Cerebellar nuclear complex (tissue), 1 donor: ENCODE measurements at places on chromosomes 3 and 15.

DNA sequence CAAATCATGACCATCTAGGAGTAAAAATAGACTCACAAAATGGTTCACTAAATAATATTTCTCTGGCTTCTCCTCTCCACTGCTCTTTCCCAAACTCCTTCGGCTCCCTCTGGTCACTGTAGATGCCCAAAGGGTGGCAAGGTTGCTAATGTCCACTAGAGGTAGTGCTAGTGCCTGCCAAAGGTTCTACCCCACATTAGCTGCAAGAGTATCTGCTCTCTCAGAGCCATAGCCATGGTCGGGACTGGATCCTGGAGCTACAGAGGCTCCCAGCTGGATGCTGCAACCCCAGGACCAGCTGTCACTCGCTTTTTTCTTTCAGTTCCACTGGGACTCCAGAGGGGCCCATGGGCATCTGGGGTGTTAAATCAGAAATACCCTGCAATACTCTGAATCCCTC is 8.5 kb downstream of the HTR3D start:
- no peak for DNase-seq

DNA sequence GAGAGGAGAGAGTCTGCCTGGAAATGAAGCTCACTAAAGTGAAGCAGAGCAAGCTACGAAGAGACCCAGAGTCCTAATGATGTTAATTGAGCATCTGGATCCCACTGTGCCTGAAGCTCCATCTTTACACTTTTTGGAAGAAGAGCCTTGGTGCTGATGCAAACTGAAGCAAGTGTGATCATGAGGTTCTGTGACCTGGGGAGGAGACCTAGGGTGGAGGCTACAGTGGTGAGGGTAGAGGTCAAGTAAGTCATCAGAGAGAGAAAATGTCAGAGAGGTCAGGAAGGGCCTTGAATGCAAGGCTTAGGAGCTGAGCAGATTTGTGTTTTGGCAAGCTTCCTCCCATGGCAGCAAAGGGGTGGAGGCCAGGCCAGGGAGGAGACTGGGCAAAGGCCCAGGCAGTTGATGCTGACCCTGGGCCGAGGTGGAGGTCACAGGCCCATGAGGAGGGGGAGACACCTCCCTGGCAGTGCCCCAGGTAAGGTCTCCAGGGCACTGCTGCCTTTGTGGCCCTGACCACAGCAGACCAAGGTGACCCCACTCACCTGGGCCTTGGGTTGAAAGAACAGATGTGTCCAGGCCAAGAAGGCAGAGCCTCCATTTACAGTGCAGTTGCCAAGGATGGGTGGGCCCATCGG is 1.6 kb downstream of the GRIP2 start:
- DNase-seq, result no peak

DNA sequence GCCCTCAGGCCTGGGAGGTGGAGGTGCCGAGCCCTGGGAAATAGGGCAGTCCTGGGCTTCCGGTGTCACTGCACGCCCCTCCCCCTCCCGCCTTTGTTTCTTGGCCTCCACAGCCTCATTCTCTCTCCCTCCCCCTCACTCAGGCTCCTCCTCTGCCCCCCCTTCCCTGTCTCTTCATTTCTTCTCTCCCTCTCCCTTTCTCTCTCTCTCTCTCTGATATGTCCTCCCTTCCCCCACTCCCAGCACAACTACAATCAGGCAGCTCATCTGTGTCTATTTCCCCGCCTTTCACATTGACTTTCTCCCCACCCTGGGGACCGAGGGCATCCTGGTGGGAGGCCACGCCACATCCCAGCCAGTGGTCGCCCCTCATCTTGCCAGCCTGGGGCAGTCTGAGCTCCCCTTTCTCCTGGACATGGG is 40.2 kb downstream of the IDH2 start:
- DNase-seq, result no peak

- DNase-seq, result no peak
These were observed 158.6 kb downstream of the UACA start for GRCh38 chr15:70604666-70605315.

GRCh38 chr15:77027111-77027696 is 32.3 kb downstream of the PSTPIP1 start:
- no peak for DNase-seq

DNA sequence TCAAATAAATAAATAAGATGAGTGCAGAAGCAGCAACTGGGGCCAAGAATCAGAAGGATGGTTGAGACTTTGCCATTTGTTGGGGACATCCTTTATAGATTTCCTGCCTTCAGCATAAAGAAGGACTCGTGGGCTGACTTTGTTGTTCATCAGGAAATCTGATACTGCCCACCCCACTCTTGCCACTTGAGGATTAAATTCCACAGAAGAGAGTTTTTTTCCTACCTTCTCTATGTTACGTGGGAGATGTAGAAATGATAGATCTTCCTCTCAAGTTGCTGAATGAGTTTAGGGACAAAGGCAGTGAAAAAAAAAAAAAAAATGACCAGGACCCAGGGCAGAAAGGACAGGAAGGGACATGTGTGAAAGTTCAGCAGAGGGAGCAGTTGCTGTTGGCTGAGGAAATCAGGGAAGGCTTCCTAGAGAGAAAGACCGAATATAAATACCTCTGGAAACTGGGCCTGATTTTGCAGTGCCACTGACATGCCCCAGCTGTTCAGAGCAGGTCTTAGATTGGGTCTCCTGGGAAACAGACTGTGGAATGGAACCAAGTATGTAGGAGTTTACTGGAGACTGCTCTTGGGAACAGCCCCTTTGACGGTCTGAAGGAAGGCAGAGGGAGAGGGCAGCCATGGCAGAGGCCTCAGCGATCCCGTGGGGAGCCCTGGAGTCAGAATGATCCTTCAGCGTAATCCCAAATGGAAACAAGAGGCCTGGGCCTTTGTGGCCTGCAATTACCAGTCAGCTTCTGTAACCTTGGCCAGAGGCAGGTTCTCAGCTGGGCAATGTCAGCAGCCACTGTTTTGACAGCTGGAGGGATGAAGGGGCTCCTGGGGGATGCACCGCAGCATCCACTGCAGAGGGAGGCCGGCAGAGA is 50.9 kb downstream of the C3orf20 start:
- no peak for DNase-seq

DNA sequence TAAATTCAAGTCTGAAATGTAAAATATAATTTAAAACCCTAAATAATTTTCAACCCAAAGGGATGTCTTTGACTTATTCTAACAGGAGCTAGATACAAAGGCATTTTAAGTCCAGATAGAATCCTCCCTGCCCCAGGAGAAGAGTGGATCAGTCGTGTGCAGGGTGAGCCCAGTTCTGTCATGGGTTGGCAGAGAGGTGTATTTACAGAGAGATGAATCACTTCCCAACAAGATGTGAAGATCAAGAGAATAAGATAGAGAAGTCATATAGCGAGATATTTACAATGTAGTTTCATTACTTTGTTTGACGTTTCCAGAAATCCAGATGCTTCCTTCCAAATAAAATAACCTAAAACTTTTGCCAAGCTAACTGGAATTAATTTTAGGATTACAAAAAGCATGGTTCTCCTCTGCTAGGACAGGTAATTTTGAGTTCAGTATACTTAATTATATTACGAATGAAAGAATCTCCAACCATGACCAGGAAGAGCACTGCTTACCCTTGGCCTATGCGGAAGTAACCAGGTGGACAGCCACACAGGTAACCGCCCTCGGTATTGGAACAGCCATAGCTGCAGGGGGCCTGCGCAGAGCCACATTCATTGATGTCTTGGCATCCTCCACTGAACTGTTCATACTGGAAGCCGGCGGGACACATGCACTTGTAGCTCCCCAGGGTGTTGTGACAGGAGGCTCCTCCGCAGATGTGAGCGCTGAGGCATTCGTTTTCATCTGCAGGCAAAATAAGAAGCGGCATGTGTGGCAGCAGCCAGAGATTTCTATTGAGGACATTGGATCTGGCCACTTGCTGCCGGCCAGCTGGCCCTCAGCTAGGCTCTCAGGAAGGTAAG is 84.0 kb downstream of the DUT start:
- no peak for DNase-seq

- DNase-seq, result no peak
These were observed 645.8 kb downstream of the GRM7 start for GRCh38 chr3:7506606-7507180.

DNA sequence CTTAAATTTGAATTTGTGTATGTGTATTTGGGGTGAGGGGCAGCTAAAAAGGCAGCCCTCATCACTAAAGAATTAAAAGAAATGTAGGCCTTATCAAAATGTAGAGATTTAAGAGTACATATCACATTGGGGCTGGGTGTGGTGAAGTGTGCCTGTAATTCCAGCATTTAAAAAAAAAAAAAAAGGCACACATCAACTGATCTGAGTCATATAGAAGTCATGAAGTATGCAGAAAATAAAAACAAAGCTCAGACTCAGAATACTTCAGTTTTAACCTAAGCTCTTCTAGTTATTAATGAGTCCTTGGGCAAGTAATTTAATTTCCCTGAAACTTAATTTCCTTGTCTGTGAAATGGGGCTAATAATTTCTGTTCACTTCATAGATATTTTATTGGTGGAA is 31.6 kb downstream of the SLC24A1 start:
- no peak for DNase-seq

- no peak for DNase-seq
These were observed 57.9 kb downstream of the PRICKLE2 start for GRCh38 chr3:64167351-64167750.

DNA sequence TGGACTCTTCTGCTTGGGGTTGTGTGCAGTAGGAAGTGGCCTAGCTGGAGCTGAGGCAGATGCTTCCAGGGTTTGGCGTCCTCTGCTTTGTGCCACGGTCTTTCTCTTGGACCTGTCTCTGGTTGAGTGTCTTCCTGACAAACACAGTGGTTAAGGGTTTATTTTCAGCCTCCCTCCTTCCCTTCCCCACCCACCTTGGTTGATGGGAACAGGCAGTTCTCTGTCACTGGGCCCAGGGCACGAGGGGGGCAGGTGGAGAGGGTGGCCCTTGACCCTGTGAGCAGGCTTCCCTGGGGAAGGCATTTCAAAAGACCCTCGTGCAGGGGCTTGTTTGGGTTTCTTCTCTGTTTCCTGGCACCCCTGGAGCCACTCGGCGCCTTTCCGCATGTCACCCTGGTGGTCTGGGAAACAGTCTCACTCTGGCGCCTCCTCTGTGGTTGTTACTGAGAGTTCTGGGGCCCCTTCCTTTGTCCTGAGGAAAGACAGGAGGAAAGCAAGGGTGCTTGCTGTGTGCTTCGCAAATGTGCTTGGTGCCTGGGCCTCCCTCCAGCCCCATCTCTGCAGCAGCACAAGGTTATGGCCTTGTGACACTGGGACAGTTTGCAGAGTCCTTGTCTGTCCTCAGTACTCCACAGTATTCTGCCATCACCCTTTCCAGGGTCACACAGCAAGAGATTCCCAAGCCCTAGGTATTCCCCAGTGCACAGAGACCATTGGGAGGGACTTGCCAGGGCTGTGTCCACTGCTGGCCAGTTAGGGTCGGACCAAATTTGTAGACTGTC is 10.3 kb upstream of the STAB1 start:
- DNase-seq, result no peak

DNA sequence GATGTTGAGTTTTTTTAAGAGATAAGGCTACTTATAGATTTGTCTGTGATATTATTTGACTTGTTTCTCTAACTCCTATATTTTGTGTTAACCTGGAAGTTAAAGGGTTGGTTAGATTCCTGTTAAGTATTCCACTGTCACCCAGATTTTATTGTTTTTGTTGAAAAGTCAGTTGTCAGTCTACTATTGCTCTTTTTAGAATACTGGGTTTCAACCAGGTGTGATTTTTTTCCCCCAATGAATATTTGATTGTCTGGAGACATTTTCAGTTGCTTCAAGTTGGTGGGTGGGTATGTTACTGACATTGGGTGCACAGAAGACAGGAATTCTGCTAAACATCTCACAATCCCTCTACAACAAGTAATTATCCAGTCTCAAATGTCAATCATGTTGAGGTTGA is 43.8 kb upstream of the GPR149 start:
- no peak for DNase-seq

DNA sequence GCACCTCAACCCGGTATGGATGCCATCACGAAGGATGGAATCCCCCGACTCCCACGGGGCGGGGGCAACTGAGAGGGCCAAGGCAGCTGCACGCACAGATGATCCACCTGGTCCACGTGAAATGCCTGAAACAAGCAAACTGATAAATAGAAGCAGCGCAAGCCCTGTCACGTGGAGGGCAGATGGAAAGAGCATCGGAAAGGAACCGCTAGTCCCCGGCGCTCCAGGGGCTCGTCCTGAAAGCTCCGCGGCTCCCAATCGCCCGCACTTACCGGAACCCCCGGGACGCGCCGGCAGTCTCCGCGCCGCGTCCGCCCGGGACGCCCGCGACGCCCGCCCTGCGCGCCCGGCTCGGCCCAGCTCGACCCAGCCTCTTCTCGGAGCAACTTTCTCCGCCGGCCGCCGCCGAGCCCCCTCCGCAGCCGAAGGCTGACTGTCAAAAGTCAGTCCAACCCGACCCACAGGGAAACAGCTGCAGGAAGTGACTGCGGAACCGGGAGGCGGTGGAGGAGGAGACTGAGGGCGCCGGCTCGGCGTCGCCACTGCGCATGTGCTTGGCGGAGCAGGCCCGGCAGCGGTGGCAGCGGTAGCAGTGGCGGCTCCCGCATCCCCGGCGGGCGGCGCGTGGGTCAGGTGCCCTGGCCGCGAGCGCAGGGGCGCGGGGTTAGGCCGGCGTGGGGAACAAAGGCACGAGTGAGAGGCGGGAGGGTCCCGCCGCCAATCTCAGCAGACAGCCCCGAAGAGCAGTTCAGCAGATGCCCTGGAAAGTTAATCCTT is at the start of gene ZMAT3:
Gene ZMAT3 (minus strand): TSS at position 487 of the 777 bp plus-strand sequence. CDS start 4,057 bp downstream, outside the sequence.
- DNase-seq, result peak; percentile 14

GRCh38 chr3:160001850-160002623 is 13.4 kb downstream of the IL12A start:
- no peak for DNase-seq

- DNase-seq, result no peak
These were observed 205.7 kb downstream of the PLCL2 start for GRCh38 chr3:17090280-17090983.

DNA sequence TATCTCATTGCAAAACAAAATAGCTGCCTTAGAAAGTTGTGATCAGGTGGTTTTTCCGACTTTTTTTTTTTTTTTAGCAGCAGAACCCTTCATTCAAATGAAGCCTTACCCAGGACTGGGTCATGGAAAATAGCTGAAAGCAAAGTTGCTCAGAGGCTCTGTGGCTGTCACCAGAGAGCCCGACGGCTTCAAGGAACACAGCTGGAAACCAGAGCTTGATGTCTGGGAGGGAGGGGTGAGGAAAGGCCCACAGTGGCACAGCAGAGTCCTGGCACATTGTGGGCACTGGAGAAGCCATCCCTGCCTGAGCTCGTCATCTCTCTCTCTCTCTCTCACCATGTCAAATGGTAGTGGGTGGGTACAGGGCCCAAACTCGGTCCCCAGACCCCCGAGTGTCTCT is 77.5 kb downstream of the RPN1 start:
- DNase-seq, result no peak

DNA sequence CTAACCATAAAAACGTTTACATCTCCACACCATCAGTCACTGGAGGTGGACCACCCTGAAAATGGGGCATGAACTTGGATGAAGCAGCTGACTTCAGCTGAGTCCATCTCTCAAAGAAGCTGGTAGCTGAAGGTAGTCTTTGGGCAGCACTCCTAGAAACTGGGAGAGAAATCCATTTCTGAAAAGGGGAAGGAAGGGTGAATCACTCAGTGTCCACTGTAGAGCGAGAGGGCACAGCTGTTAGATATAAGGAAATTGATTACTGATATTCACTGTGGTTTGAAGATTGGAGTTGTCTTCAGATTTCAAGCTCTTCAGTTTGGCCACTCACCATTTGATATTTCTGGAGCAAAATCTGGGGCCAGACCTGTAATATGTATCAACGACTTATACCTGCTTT is 499.0 kb upstream of the UBE2E2 start:
- DNase-seq, result no peak
